ENCODE measurements at places on chromosomes 1 and 21.

GRCh38 chr1:162782671-162783070, 7.8 kb upstream of the HSD17B7 start:
- no peak for DNase-seq

GRCh38 chr1:223393275-223394214, at the start of gene CCDC185:
TSS of gene CCDC185 (plus strand) at chr1:223393415. CDS start at chr1:223393476, 61 bp downstream.
- no peak for DNase-seq

DNA sequence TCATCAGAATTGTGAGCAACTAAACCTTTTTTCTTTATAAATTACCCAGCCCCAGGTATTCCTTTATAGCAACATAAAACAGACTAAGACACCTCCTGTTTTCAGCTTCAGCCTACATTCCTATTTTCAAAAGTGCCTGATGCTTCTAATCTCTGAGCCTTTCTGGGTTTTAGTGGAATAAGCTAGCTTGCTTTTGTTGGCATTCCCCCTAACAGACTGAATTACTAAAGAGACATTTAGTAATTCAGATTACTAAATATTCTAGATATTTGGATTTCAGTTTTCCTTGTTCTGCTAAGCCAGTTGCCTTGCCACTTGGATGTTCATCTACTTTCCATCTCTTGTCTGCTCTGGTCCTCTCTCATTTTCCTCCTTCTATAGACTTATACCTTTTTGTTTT, 10.5 kb upstream of the GNG12 start:
- no peak for DNase-seq

GRCh38 chr1:242139442-242139841, 140.5 kb upstream of the MAP1LC3C start:
- DNase-seq: no peak

GRCh38 chr21:19123525-19123924, 719.9 kb upstream of the TMPRSS15 start:
- DNase-seq: no peak

- no peak for DNase-seq
Measured at GRCh38 chr1:53349968-53350852, 22.3 kb upstream of the LRP8 start.

GRCh38 chr1:226320930-226321329, 12.0 kb upstream of the LIN9 start:
- no peak for DNase-seq

GRCh38 chr1:1959840-1960479, 40.9 kb upstream of the TMEM52 start:
- no peak for DNase-seq

GRCh38 chr1:162329826-162330225, 46.8 kb downstream of the SPATA46 start:
- DNase-seq: no peak

GRCh38 chr1:207902566-207902965, 8.4 kb downstream of the CD34 start:
- DNase-seq: no peak

DNA sequence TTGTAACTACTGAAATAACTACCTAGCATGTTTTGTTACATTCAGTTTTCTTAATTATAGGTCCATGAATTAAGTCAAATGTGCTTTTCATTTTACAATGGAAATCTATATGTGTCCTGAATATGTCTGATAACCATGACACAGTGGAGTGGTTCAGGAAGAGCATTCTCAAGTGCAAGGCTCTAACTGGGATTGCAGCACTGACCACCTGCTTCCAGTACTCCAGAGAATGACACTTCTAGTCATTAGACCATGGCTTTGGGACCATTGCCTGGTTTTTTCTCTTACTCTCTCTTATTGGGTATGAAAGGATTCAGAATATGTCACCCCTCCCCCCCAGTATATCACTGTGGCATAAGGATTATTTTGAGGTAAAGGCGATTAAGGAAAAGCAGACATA, 204.9 kb upstream of the CACYBP start:
- no peak for DNase-seq

- no peak for DNase-seq
Measured at GRCh38 chr1:225691377-225691776, 38.5 kb upstream of the ENAH start.

DNA sequence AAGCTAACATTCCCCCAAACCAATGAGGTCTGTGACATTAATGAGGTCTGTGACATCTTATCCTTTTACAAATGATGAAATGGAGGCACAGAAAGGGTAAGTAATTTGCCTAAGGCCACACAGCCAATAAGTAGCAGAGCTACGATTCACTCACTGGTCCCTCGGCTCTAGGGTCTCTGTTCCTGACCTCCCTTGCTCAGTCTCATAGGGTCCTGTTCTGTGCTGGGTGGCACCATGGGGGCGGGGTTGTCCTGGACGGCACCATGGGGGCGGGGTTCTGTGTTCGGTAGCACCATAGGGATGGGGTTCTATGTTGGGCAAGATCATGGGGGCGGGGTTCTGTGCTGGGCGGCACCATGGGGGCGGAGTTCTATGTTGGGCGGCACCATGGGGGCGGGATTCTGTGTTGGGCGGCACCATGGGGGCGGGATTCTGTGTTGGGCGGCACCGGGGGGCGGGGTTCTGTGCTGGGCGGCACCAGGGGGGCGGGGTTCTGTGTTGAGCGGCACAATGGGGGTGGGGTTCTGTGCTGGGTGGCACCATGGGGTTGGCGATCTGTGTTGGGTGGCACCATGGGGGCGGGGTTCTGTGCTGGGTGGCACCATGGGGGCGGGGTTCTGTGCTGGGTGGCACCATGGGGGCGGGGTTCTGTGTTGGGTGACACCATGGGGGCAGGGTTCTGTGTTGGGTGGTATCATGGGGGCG, 55.6 kb downstream of the CLSTN1 start:
- DNase-seq: no peak

- DNase-seq: no peak
Measured at GRCh38 chr1:184101141-184101540, 49.6 kb downstream of the TSEN15 start.

GRCh38 chr1:116107371-116107770, 3.8 kb upstream of the MAB21L3 start:
- DNase-seq: no peak

- no peak for DNase-seq
Measured at GRCh38 chr1:36086529-36087232, 2.0 kb upstream of the ADPRS start.

GRCh38 chr1:17167041-17167785, 37.7 kb upstream of the PADI1 start:
- no peak for DNase-seq

GRCh38 chr1:180936110-180937011, 23.7 kb downstream of the KIAA1614 start:
- no peak for DNase-seq

DNA sequence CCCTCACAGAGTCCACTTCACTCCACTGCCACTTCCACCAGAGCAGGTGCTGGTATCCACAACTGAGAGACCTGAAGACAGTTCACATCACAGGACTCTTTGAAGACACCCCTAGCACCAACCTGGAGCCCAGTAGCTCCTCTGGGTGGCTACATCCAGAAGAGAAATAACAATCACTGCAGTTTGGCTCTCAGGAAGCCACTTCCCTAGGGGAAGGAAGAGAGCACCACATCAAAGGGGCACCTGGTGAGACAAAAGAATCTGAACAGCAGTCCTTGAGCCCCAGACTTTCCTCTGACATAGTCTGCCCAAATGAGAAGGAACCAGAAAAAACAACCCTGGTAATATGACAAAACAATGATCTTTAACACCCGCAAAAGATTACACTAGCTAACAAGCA, 113.2 kb downstream of the TENT5C start:
- DNase-seq: no peak

DNA sequence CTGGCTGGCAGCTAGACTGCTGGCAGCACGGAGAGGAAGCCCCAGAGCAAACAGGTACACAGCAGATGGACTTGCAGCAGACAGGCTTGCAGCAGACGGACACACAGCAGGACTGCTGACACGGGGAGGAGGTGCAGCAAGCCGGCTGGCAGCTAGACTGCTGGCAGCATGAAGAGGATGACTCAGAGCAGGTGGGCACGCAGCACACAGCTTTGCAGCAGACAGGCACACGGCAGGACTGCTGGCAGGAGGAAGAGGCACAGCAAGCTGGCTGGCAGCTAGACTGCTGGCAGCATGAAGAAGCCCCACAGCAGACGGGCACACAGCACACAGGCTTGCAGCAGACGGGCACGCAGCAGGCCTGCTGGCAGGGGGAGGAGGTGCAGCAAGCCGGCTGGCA, 498 bp downstream of the KRTAP10-2 start:
- DNase-seq: no peak

GRCh38 chr1:187513190-187513589, 684.4 kb downstream of the PLA2G4A start:
- no peak for DNase-seq

- no peak for DNase-seq
Measured at GRCh38 chr1:153769221-153769620, 6.0 kb upstream of the SLC27A3 start.

GRCh38 chr1:163863731-163864130, 542.0 kb downstream of the NUF2 start:
- DNase-seq: no peak

GRCh38 chr21:35749904-35750303, 310.4 kb downstream of the SETD4 start:
- no peak for DNase-seq

DNA sequence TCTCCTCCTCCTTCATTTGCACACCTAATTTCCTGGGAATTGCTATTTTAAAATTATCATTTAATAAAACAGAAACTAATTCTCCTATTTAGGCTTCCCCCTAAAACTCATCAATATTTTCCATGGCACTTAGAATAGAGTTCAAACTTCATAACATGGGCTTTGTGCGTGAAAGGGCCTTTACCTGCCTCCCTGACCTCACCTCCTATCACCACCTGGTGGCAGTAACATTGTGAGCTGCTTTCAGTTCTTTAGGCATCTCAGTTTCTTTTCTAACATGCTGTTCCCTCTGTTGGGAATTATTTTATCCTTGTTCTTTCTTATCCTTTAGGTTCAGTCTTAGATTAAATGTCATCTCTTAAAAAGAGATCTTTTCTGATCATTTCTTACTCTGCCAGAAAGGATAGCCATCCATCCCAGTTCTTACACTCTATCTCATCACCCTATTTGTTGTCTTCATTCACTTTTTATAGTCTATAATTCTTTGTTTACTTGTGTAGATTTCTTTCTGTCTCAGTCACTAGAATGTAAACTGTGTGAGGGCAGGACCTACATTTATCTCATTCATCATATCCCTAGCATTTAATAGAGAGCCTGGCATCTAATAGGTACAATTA, 133.8 kb upstream of the KIAA1614 start:
- DNase-seq: no peak

- DNase-seq: no peak
Measured at GRCh38 chr1:171798765-171799164, 17.3 kb downstream of the METTL13 start.

- DNase-seq: no peak
Measured at GRCh38 chr1:163331116-163331515, 9.4 kb downstream of the NUF2 start.

DNA sequence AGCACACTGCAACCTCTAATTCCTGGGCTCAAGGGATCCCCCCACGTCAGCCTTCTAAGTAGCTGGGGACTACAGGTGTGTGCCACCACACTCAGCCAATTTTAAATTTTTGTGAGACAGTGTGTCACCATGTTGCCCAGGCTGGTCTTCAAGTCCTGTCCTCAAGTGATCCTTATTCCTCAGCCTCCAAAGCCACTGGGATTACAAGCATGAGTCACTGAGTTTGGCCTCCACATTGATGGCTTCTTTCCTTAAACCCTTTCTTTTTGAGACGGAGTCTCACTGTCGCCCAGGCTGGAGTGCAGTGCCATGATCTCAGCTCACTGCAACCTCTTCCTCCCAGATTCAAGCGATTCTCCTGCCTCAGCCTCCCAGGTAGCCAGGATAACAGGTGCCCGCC, 7.6 kb downstream of the KPNA6 start:
- DNase-seq: no peak

DNA sequence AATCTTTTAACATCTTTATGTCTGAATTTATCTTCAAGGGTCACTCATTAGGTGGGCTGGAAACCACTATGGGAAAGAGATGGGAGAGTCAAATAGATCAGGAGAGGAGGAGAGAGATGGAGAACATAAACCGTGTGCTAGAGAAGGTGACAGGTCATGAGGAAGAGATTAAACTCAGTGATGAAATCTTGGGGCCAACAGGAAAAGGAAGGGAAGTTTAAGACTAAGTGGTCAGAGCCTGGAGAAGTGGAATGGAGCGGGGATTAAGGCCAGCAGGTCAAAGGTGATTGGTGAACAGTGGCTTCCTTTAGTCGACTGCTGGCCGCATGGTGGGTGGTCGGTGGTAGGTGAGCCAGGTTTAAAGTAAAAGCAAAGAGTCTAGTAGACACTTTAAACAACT, 169.3 kb upstream of the IVNS1ABP start:
- DNase-seq: no peak

- no peak for DNase-seq
Measured at GRCh38 chr1:66286307-66286706, 247.6 kb upstream of the SGIP1 start.

GRCh38 chr1:87682565-87682964, 353.9 kb downstream of the LMO4 start:
- DNase-seq: no peak

DNA sequence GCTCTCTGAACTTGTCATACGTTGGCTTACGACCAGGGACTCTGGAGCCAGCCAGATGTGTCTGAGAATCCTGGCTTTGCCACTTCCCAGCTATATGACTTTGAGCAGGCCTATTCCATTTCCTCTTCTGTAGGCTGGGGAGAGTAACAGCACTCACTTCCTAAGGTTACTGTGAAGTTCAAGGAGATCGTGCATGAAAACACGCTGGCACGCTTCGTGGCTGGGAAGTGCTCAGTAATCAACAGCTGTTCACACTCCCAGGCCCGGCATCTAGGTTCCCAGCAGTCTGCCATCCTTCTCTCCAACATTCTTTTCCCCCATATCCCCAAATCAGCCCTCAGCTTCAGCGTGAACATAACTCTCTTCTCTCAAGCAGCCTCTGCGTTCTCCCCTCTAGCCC, 2.0 kb downstream of the ASCL5 start:
- no peak for DNase-seq

GRCh38 chr21:15063081-15063813, 1.6 kb downstream of the NRIP1 start:
- no peak for DNase-seq

- DNase-seq: no peak
Measured at GRCh38 chr1:221606256-221606655, 135.6 kb downstream of the DUSP10 start.

DNA sequence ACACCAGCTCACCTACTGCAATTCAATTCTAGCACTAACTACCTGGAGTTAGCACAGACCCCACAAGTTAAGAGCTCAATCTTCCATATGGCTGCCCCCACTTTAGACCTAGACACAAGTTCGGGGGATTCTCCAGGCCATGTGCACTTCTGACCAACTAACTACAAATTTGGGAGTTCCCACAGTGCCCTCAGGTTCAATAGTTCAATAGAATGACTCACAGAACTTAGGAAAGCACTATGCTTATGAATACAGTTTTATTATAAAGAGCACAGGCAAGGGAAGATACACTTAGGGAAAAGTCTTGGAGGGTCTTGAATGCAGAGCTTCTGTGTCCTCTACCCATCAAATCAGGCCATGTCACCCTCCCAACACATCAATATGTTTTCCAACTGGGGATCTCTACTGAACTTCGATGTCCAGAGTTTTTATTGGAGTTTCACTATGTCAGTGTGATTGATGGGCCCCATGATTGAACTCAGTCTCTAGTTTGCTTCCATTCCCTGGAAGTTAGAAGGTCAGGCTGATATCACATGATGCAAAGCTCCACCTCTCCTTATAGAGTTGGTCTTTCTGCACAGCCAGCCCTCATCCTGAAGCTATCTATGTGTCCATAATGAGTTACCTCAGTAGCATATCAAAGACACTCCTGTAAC, 46.1 kb downstream of the RAVER2 start:
- DNase-seq: no peak

All from HS-5 (cell line).